CD4-positive, alpha-beta T cell (primary cell): ENCODE measurements at places on chromosomes 6 and 20.

DNA sequence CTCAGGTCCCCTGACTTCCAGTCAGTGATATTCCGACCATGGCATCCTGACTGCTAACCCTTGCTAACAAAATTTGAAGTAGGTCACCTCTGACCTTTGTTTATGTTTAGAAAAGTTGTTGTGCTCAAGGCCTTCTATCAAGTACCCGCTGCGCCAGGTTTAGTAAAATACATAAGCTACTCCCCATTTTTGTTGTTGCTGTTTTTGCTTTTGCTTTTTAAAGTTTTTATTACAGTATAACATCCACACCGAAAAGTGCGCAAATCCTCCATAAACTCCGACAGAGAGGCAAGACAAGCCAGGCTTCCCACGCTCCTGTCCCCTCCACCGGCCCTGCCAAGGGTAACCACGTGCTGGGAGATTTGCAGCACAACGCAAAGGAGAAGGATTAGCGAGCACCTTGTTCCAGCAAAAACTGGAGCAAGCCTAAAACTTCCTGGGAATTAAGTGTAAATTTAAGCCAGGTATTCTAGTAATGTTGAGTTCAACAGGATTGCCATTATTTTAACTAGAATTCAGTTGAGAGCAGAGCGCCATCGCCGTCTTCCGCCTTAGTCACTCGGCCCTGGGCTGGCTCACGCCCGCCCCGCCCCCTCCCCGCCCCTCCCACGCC lies 17.8 kb upstream of the HMGN4 start:
- DNase-seq = no peak
- H3K27ac ChIP-seq = peak overlapping the region; percentile 66
- peaks cover 10% of the 10 kb centered on the region for H3K4me1 ChIP-seq

DNA sequence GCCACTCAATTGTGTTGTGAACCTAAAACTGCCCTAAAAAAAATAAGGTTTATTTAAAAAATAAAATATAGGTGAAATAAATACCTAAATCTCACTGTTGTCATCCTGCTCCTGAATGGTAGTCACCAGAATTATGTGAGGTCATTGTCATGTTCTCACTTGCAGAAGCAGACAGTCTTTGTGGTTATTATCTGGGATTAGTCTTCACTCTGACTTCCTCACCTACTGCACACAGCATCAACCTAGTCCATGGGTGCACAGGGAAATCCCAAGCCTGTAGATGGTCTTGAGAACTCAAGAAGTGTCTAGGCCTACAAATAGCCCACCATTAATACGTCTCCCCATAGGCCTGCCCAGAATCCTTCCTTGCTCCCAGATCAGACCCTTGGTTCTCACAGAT lies 97.0 kb downstream of the FOXF2 start:
- H3K4me1 ChIP-seq = no peaks in the 10 kb centered on the region
- no peaks in the 10 kb centered on the region for H3K27me3 ChIP-seq
- no peak for DNase-seq

DNA sequence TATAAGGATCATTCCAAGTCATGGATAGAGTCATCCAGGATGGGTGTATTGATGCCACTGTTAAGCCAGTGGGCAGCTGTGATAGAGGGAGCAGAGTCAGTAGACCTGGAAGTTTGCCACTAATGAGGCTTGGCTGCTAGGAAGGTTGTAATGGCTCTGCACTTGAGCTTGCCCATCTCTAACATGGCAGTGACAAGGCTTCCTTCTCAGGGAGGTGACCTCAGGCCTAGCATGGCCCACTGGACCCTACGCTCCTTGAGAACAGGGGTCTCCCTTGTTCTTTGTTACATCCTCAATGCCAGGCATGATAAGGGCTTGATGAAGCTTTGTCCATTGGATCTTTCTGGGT lies 155.1 kb downstream of the CD83 start:
- H3K27me3 ChIP-seq = no peaks in the 10 kb centered on the region
- no peak for DNase-seq
- H3K4me3 ChIP-seq = no peak overlapping the region
- H3K36me3 ChIP-seq = no peaks in the 10 kb centered on the region

DNA sequence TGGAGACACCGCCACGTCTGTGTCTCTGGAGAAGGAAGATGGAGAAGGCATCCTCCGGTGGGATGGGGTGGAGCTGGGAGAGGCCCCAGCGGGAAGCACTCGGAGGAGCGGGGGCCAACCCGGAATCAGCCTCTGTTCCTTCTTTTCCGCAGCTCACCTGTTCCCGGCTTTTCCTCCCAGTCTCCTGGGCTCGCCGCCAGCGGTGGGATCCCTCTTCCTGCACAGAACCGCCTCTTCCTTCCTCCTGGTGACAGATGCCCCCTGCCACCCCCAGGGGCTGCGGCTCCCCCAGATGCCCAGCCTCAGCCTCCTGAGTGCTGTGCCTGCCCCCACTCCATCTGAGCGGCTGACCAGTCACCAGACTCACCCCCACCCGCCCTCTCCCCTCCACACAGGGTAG lies 23.3 kb downstream of the RAMACL start:
- no peak overlapping the region for H3K27ac ChIP-seq
- no peaks in the 10 kb centered on the region for H3K36me3 ChIP-seq
- no peak for DNase-seq
- H3K4me3 ChIP-seq = no peak overlapping the region

DNA sequence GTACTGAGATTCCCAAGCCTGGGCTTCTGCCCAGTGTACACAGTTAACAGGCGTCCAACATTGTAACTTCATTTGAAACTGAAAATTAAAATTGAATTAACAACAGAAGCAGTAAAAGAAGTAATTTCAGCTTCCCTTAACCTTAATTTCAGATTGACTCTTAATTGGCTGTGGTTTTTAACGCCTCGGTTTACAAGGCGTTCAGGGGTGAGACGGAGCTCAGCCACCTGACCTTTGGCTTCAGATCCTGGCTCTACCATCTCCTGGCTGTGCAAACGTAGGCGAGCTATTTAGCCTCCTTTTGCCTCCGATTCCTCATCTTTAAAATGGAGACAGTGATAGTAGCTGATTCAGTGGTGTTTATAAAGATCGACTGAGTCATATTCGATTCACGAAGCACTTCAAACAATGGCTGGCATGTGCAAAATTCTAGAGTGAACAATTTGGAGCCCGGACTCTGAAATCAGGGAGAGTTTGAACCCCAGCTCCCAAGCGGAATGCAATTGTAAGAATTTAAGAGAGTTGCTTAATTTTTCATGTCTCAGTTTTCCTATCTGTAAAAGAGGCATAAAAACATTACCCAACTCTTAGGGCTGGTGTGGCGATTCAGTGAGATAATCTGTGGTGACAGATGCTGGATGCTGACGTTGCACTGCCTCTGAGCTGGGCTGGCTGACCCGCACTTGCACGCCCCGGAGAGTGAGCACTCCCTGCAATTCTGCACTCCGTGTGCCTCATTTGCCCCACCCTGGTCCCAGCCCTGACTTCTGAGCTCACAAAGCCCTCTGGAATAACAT lies 23.5 kb upstream of the OCSTAMP start:
- H3K27ac ChIP-seq = no peak overlapping the region
- H3K27me3 ChIP-seq = no peaks in the 10 kb centered on the region
- H3K4me3 ChIP-seq = no peak overlapping the region
- no peaks in the 10 kb centered on the region for H3K36me3 ChIP-seq
- no peak for DNase-seq
- no peaks in the 10 kb centered on the region for H3K4me1 ChIP-seq

DNA sequence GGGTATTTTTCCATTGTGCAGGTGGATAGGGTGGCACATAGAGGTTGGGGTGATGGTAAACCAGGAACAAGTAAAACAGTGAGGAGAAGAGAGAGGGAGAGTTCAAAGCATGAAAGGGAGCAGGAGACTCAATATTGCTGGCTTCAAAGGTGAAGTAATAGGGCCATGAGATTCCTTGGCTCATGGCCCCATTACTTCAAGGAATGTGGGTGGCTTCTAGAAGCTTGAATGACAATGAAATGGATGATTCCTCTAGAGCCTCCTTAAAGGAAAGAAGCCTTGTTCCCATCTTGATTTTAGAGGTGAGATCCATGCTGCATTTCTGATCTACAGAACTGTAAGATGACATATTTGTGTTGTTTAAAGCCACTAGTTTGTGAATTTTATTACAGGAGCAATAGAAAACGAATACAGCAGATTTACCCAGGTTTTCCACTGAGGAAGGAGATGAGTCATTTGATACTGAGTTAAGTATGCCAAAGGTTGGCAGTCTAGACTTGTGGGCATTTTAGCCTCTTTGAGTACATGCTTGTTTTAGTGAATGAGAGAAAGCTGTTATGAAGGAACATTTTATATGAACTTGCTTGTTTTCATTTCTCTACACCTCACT lies 110.4 kb downstream of the PLCB4 start:
- H3K27me3 ChIP-seq = no peaks in the 10 kb centered on the region
- no peaks in the 10 kb centered on the region for H3K4me1 ChIP-seq
- no peaks in the 10 kb centered on the region for H3K36me3 ChIP-seq
- DNase-seq = no peak
- H3K4me3 ChIP-seq = no peak overlapping the region
- no peak overlapping the region for H3K27ac ChIP-seq

GRCh38 chr20:8963330-8963729 lies 105.6 kb upstream of the PLCB4 start:
- no peak for DNase-seq
- no peak overlapping the region for H3K27ac ChIP-seq
- H3K27me3 ChIP-seq = no peaks in the 10 kb centered on the region
- H3K4me3 ChIP-seq = no peak overlapping the region

GRCh38 chr6:35582315-35582714 lies 69.6 kb upstream of the TULP1 start:
- no peak overlapping the region for H3K4me3 ChIP-seq
- no peaks in the 10 kb centered on the region for H3K27me3 ChIP-seq
- peaks cover 26% of the 10 kb centered on the region for H3K4me1 ChIP-seq
- H3K27ac ChIP-seq = no peak overlapping the region
- peaks cover 74% of the 10 kb centered on the region for H3K36me3 ChIP-seq

DNA sequence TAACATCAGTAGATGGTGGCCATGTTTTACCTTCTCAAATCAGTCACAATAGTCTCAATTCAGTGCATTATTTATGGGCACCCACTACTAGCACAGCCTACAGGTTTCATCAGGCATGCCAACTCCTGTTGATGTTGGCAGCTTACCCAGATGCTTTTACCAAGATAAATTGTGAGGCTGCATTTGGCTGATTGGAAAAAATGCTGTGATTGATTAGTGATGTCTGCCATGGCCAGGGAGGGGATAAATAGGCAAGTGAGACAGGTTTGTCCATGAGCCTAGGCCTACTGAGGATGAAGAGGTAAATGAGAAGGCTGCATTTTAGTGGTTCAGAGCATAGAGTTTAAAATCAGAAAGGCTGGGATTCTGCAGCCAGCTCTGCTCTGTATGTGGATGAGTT lies 227.1 kb downstream of the NFATC2 start:
- no peak overlapping the region for H3K4me3 ChIP-seq
- H3K27ac ChIP-seq = no peak overlapping the region
- H3K27me3 ChIP-seq = peaks cover 5% of the 10 kb centered on the region
- DNase-seq = no peak

GRCh38 chr20:36175016-36175415 lies 20.5 kb downstream of the EPB41L1 start:
- H3K4me3 ChIP-seq = no peak overlapping the region
- H3K4me1 ChIP-seq = peaks cover 5% of the 10 kb centered on the region
- H3K27ac ChIP-seq = no peak overlapping the region
- peaks cover 2% of the 10 kb centered on the region for H3K27me3 ChIP-seq
- no peak for DNase-seq

- no peaks in the 10 kb centered on the region for H3K4me1 ChIP-seq
- no peak overlapping the region for H3K4me3 ChIP-seq
Measured at GRCh38 chr6:154474648-154475428, 35.6 kb downstream of the CNKSR3 start.

DNA sequence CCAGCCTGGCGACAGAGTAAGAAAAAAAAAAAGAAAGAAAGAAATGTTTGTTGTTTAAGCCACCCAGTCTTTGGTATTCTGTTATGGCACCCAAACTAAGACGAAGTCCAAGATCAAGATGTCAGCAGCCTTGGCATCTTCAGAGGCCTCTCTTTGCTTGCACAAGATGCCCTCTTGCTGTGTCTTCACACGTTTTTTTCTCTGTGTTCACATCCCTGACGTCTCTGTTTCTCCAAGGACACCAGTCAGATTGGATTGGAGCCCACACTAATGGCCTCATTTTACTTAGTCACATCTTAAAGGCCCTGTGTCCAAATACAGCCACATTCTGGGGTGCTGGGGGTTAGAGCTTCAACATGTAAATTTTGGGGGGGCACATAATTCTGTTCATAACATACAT lies 380.9 kb downstream of the GJA1 start:
- H3K27me3 ChIP-seq = no peaks in the 10 kb centered on the region
- no peak overlapping the region for H3K27ac ChIP-seq

- no peak overlapping the region for H3K27ac ChIP-seq
Measured at GRCh38 chr20:12717061-12717460, 291.7 kb upstream of the SPTLC3 start.

GRCh38 chr20:8272766-8273165 lies 140.7 kb downstream of the PLCB1 start:
- no peak for DNase-seq
- no peaks in the 10 kb centered on the region for H3K36me3 ChIP-seq

GRCh38 chr20:32628960-32629530 lies 43.9 kb upstream of the NOL4L start:
- no peaks in the 10 kb centered on the region for H3K36me3 ChIP-seq
- peaks cover 16% of the 10 kb centered on the region for H3K4me1 ChIP-seq
- no peaks in the 10 kb centered on the region for H3K27me3 ChIP-seq
- H3K27ac ChIP-seq = no peak overlapping the region
- no peak overlapping the region for H3K4me3 ChIP-seq
- no peak for DNase-seq

DNA sequence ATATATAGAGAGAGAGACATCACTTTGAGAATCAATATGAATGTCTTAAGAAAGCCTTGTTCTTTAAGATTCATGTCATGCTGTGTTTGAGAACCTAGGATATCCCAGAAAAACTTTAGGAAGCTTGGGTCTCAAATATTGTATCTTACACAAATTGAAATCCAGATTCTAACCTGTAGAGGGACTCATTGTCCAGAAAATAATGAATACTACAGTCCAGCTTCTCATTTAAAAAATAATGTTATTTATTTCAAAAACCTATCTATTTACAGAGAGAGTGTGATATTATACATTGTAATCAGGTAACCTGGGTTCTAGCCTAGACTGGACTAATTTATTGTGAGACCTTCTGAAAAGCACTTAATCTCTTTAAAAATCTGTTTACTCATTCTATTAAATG lies 4.2 kb downstream of the RFX6 start:
- peaks cover 8% of the 10 kb centered on the region for H3K4me1 ChIP-seq
- no peaks in the 10 kb centered on the region for H3K36me3 ChIP-seq
- H3K4me3 ChIP-seq = no peak overlapping the region
- H3K27me3 ChIP-seq = peaks cover 17% of the 10 kb centered on the region
- H3K27ac ChIP-seq = no peak overlapping the region
- no peak for DNase-seq

GRCh38 chr20:38120625-38120988 lies 44.5 kb downstream of the TGM2 start:
- H3K4me3 ChIP-seq = no peak overlapping the region
- H3K27me3 ChIP-seq = no peaks in the 10 kb centered on the region
- H3K36me3 ChIP-seq = no peaks in the 10 kb centered on the region
- no peak for DNase-seq
- no peaks in the 10 kb centered on the region for H3K4me1 ChIP-seq
- no peak overlapping the region for H3K27ac ChIP-seq

GRCh38 chr6:116456927-116457326 lies 4.2 kb upstream of the CALHM6 start:
- peaks cover 10% of the 10 kb centered on the region for H3K4me1 ChIP-seq
- H3K27ac ChIP-seq = no peak overlapping the region
- no peak overlapping the region for H3K4me3 ChIP-seq

GRCh38 chr6:128641703-128642102 lies 121.3 kb upstream of the PTPRK start:
- no peaks in the 10 kb centered on the region for H3K4me1 ChIP-seq
- H3K27me3 ChIP-seq = no peaks in the 10 kb centered on the region
- DNase-seq = no peak
- H3K36me3 ChIP-seq = no peaks in the 10 kb centered on the region
- H3K4me3 ChIP-seq = no peak overlapping the region
